ENCODE measurements at places on chromosomes 11 and 22. TPM values are rescaled to one million over a fixed set of nuclear protein-coding genes. Genes with fewer than 3 reads are reported as not detected.

The OVOL1 gene
- not detected for total RNA-seq

The OR2D2 gene
- total RNA-seq = not detected

The VPREB1 gene
- not detected for total RNA-seq

The GAL3ST1 gene
- not detected for total RNA-seq

The RAC2 gene
- total RNA-seq = 1.9 TPM

The SLC1A2 gene
- 15.6 TPM for total RNA-seq

The OR51E1 gene
- total RNA-seq = 1.6 TPM

The PATZ1 gene
- total RNA-seq = 8.1 TPM

The POU2F3 gene
- 0.15 TPM for total RNA-seq

The B3GAT3 gene
- 12.3 TPM for total RNA-seq

The TSPO gene
- total RNA-seq = 92.6 TPM

The SYT7 gene
- 16.5 TPM for total RNA-seq

The SLC17A6 gene
- not detected for total RNA-seq

The ZNF70 gene
- total RNA-seq = 3.3 TPM

The SLC22A12 gene
- total RNA-seq = not detected

The CABP4 gene
- 0.42 TPM for total RNA-seq

All from heart left ventricle (tissue), 16 donors.